Thoracic aorta endothelial cell (primary cell): ENCODE measurements at places on chromosomes 5 and 9. TPM values are rescaled to one million over a fixed set of nuclear protein-coding genes. Genes with fewer than 3 reads are reported as not detected.

The HAUS6 gene
- total RNA-seq = 44.1 and 49.0 TPM in 2 replicates

The GFPT2 gene
- total RNA-seq = 0.43 and 2.4 TPM in 2 replicates

The TMEM267 gene
- total RNA-seq = 13.8 and 15.6 TPM in 2 replicates

The FGF1 gene
- total RNA-seq = 0.07 TPM in 1 of 2 replicates, not detected in the other

The CLIC3 gene
- 0.14 and 0.27 TPM in 2 replicates for total RNA-seq

The SMC5 gene
- 46.3 and 48.2 TPM in 2 replicates for total RNA-seq

The TMEFF1 gene
- total RNA-seq = 4.1 and 6.2 TPM in 2 replicates

The OR1Q1 gene
- total RNA-seq = not detected in 2 replicates

The CNTFR gene
- not detected in 2 replicates for total RNA-seq

The PITX1 gene
- 0.57 and 0.93 TPM in 2 replicates for total RNA-seq

The EQTN gene
- not detected in 2 replicates for total RNA-seq

The CER1 gene
- total RNA-seq = not detected in 2 replicates

The CTXN3 gene
- total RNA-seq = not detected in 2 replicates

The SEMA6A gene
- total RNA-seq = 1.1 and 1.6 TPM in 2 replicates

The WNT8A gene
- not detected in 2 replicates for total RNA-seq

The TAF11L10 gene
- total RNA-seq = not detected in 2 replicates
